Bone marrow (tissue), 2 donors: ENCODE measurements at places on chromosomes 2 and 18.

- DNase-seq, result no peak
These were observed 112.0 kb downstream of the EPHA4 start for GRCh38 chr2:221460136-221460535.

DNA sequence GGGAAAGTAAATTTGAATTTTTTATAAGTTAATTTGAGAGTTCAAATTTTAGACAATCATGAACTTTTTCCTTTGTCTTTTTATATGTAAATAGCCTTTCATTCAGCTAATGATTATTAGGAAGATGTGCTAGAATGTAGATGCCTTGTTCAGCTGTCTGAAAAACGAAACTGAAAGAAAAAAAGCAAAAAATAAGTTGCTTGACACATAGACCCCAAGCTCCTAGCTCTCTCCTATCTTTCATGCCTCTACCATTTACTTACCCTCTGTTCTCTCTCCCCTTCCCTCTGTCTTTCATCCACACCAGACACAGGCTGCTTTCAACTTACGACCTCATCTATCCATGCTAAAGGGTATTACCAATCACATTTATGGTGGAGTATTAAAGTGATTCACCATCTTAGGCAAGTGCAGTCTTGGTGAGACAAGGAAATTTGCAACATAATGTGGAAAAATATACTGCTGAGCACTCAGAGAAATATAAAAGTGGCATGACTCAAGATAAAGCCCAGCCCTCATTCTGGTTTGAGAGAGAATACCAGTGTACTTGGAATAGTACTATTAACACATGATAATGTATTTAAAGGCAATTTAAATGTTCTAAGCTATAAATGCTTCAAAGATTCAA is 425.6 kb downstream of the SUCLG1 start:
- DNase-seq, result no peak

DNA sequence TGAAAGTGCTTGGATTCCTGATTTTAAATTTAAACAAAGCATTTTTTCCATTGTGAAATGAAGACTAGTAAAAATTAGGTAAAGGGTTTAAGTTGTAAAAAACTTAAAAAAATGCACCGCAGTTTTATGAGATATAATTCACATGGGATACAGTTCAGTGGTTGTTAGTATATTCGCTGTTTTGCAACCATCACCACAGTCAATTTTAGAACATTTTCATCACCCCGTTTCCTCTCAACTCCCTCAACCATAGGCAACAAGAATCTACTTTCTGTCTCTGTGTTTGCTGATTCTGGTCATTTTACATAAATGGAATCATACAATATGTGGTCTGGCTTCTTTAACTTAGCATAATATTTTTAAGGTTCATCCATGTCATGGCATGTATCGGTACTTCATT is 4.0 kb downstream of the DGKD start:
- DNase-seq, result no peak

DNA sequence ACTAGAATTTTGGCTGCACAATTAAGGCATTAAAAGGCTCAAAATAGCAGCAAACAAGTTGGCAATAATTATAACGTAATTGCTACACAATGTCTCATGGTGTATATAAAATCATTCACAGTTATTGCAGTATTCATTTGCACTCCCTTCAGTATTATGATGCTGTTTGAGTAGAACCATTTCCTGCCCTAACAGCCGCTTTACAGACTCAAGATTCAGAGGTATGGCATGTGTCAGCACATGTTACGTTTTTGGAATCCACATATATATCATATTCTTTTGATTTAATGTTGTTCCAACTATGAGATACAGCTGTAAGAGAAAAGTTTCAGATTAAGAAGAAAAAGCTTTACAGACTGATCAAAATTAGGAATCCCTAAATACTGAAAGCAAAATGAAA is 56.3 kb upstream of the NCKAP5 start:
- no peak for DNase-seq

- no peak for DNase-seq
These were observed 366.5 kb downstream of the GALNT13 start for GRCh38 chr2:154238252-154238651.

- no peak for DNase-seq
These were observed 89.8 kb upstream of the NEUROD1 start for GRCh38 chr2:181770150-181770549.

DNA sequence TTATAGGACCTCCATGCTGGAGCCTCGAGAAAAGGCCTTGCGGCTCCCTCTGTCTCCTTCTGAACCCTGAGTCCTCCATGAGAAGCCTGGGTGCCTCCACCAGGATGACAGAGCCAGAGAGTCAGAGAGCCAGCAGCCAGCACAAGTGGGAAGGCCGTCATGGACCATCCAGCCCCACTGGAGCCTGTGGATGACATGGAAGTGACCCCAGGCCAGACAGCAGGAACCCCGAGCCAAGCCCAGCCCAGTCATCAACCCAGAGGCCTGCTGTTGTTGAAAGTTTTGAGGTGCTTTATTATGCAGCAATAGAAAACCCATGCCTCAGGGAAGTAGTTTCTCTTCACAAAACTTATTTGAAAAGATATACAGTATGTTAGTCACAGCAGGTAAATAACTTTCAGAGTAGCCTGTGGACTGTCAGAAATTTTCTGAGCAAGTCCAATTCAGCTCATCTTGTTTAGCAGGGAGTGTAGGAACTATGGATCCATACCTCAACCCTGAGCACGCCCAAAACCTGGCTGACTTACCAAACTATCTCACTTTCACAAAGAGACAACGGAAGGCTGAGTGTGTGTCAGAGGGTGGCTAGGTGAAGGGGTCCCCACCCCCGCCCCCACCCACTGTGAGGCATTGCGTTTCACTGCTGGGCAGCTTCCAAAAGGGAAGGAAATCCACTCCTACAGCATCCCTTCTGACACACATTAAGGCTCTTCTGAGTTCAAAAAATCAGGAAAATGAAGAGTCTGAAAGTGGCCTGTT is 79.9 kb upstream of the NDUFV2 start:
- DNase-seq, result no peak

- no peak for DNase-seq
These were observed 23.6 kb downstream of the THUMPD2 start for GRCh38 chr2:39755466-39755865.

- DNase-seq, result no peak
These were observed 43.0 kb upstream of the COL5A2 start for GRCh38 chr2:189222468-189223105.
